ENCODE measurements at places on chromosomes 7 and 10. TPM values are rescaled to one million over a fixed set of nuclear protein-coding genes. Genes with fewer than 3 reads are reported as not detected.

DNA sequence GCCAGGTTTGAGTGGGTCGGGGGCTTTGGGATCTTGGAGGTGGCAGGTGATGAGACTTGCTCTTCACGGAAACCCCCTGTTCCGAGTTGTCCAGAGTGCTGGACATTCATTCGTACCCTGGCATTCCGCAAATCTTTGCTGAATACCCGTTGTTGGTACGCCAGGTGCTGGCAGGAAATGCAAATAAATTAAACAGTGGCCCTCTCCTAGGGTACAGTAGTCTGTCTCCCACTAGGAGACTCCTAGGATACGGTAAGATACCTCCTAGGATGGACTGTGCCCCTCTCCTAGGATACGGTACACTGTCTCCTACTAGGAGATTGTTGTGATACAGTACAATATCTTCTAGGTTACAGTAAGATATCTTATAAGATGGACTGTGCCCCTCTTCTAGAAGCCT lies 544 bp downstream of the SEC23IP start:
- DNase-seq: no peak

- DNase-seq: no peak
Measured at GRCh38 chr10:30500963-30501504, 67.0 kb downstream of the MAP3K8 start.

- DNase-seq: no peak
Measured at GRCh38 chr10:33287112-33287511, 47.4 kb downstream of the NRP1 start.

- no peak for DNase-seq
Measured at GRCh38 chr10:94363251-94363565, 469 bp upstream of the NOC3L start.

DNA sequence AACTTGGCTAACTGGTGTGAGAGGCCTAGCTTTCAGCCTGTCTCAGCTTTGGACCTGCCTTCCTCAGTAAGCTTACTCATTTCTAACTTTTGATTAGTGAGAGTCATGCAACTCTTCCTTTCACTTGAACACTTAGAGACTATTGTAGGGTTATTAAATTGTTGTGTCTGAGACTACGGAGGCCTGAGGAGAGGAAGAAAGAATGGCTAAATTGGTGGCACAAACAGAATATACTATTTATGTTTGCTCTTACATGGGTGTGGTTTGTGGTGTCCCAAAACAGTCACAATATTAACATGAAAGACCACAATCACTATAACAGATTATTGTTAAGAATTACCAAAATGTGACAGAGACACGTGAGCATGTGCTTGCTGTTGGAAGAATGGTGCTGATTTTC lies 82.1 kb downstream of the TRIM24 start:
- no peak for DNase-seq

DNA sequence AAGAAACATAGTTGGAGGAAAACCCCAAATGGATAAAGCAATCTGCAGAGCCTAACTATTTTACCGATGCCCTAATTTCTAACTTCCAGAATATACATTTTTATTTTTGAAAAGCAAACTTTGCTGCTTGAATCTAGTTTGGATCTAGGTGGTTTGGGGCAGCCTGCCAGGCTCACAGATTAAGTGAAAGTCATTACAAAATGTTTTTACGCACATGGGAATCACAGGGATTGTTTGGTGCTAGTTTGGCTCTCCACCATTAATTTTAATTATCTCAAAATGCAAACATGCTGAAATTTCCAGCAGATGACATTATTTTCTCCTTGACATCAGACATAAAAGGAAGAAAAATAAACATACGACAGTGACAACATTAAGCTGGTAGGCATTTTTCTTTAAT lies 166.7 kb upstream of the INHBA start:
- DNase-seq: no peak

GRCh38 chr10:106515206-106515790 lies 649.2 kb downstream of the SORCS1 start:
- DNase-seq: no peak

GRCh38 chr10:98365406-98366061 lies 49.4 kb downstream of the PYROXD2 start:
- DNase-seq: no peak

GRCh38 chr7:159136013-159136412 lies 8.7 kb downstream of the VIPR2 start:
- DNase-seq: no peak

DNA sequence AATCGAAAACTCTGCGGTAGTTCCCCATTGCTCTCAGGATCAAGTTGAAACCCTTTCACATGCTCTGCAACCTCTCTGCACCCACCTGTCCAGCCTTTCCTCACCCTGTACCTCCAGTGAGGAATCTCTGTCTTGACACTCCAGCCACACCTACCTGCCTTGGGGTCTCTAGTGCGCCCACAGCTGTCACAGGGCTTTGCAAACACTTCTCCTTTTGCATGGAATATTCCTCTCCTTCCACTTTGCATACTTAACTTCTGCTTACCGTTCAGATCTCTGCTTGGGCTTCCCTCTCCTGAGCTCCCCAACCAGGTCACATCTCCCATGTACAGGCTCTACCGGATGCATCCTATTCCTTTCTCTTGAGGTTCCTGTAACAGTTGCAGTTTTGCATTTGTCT lies 6.6 kb upstream of the ZYX start:
- DNase-seq: no peak

- DNase-seq: no peak
Measured at GRCh38 chr10:11715815-11716494, 26.2 kb upstream of the ECHDC3 start.

- DNase-seq: peak; percentile 56
Measured at GRCh38 chr7:100894860-100895700, 608 bp downstream of the ACHE start.

GRCh38 chr10:113409175-113409574 lies 143.7 kb upstream of the HABP2 start:
- DNase-seq: no peak

- DNase-seq: no peak
Measured at GRCh38 chr10:72875250-72876055, 18.1 kb upstream of the OIT3 start.

DNA sequence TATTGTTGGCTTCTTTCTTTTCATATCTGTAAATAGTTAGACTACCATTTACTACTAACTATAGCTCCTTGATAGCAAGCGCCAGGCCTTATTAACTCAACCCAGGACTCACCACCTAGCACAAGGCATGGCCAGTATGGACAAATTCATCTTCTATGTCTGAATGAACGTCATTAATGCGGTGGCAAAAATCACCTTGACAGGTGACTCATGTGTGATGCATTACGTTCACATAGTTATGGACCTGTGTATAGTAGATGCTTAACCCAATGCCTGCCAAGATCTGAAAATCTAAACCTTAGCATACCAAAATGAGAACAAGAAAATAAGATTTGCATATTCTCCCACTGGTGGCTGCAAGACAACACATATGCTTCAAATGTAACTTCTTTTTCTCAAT lies 300.8 kb downstream of the PARD3 start:
- no peak for DNase-seq

GRCh38 chr7:18283045-18283444 lies 212.5 kb upstream of the HDAC9 start:
- DNase-seq: no peak

DNA sequence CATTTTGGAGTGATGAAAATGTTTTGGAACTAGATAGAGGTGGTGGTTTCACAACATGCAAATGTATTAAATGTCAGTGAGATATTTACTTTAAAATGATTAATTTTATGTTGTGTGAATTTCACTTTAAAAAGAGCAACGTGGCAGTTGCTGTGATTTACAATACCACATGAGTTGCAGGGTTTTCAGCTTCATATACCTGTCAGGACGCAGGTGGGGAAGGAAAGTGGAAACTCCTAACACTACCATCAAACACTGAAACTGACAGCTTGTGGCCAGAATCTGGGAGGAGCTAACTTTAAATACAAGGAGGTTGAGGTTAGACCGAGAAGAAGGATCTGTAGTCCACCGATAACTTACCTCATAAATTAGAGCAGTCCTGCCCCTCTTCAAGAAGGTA lies 168.9 kb upstream of the TMEM72 start:
- DNase-seq: no peak

GRCh38 chr10:27683226-27683625 lies 62.4 kb downstream of the MKX start:
- no peak for DNase-seq

GRCh38 chr7:34036051-34036920 lies 130.9 kb downstream of the BMPER start:
- DNase-seq: no peak

GRCh38 chr10:133391249-133391635 lies 2.7 kb upstream of the MTG1 start:
- DNase-seq: peak; percentile 13

- DNase-seq: no peak
Measured at GRCh38 chr10:70055550-70055949, 2.9 kb downstream of the MACROH2A2 start.

DNA sequence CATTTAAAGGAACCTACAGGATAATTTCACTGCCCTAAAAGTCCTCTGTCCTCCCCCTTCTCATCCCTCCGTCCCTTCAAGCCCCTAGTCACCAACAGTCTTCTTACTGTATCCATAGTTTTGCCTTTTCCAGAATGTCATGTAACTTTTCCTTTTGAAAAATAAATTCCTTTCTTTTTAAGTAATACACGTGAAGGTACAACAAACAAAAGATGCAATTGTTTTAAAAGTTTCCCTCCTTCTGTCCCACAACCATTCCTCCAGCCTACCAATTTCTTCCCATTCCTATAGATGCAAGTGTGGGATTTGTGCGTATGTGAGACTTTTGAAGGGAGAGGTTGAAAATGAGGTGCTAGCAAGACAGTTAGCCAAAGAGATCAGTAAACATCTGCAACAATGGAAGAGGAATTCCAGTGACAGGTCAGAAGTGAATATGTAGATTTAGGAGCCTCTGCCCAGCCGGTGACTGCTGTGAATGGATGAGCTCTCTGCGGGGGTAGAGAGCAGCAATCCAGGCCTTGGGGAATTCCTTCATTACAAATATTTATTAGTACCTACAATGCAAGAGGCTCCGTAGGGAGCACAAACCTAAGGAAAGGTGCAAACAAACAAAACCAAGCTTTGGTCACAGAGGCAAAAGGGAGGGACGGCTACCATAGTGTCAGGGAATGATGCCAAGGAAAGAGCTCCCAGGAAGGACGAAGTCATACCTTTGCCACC lies 243.6 kb downstream of the SKIDA1 start:
- DNase-seq: no peak

DNA sequence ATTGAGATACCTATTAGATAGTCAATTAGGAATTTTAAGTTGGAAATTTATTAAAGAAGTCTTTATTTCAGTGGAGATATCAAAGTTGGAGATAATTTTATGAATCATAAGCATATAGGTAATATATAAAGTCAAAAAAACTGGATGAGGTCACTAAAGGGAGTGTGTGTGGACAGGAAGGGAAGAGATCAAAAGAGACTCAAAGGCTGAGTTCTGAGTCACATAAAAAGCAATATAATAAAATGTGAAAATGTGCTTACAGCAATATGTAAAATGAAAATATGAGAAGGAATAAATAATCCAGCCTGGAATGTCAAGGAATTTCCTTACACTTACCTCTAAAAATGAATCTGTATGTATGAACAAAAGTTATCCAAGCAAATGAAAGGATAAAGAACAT lies 583.3 kb upstream of the SORCS1 start:
- no peak for DNase-seq

- no peak for DNase-seq
Measured at GRCh38 chr7:14739841-14740185, 162.7 kb downstream of the DGKB start.

DNA sequence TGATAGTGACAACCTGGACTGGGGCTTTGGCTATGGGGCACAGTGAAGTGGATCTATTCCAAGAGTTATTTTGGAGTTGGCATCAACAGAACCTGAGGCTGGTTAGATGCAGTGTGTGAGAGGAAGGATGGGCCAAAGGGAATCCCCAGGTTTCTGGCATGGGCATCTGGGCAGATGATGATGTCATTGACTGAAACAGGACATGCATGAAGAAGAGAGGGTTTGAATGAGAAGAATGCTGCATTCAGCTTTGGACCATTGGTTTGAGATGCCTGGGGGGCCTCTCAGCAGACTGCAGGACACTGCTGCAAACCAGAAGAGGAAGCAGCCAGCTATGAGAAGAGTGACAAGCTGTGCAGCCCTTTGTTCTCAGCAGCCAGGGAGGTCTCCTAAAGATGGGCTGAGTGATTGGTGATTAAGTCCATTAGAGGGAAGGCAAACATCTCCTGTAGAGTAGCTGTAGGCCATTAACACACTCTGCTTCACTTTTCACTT lies 23.1 kb upstream of the PIK3CG start:
- DNase-seq: no peak

DNA sequence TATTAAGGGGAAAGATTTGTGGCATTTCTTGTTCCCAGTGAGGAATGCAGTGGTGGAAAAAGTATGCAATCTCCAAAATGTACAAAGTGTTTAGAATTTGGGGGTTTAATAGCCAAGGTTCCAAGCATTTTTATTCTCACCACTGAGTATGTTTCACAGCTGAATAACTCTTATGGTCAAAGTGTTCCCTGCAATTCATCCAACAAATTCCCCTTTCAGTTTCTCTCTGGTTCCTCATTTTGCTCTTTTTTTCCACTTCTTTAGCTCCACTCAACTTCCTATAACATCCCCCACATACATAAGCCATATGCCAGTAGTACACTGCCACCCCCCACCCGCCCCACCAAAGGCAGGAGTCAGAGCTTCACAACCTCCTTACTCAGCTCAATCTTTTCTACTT lies 4.6 kb downstream of the HECW1 start:
- DNase-seq: no peak

DNA sequence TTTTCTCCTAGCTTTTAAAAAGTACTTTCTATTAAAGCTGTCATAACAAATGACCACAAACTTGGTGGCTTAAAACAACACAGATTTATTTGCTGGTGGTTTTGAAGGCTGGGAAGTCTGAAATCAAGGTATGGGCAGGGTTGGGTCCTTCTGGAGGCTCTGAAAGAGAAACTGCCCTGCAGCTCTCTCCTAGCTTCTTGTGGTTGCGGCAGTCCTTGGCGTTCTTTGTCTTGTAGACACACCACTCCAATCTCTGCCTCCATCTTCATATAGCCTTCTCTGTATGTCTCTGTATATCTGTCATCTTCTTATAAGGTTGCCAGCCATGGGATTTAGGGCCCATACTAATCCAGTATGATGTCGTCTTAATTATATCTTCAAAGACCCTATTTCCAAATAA lies 79.4 kb upstream of the PRR15 start:
- DNase-seq: no peak

C10orf105 gene
- 1.1 TPM for total RNA-seq

NRCAM gene
- total RNA-seq: 0.47 TPM

CPEB3 gene
- total RNA-seq: 2.4 TPM

PDGFA gene
- 0.50 TPM for total RNA-seq

IFIT1B gene
- not detected for total RNA-seq

PVRIG gene
- 64.8 TPM for total RNA-seq

RADIL gene
- 0.50 TPM for total RNA-seq

ARMC3 gene
- total RNA-seq: not detected

CPXM2 gene
- total RNA-seq: not detected

GALNT17 gene
- not detected for total RNA-seq

OR6B1 gene
- total RNA-seq: not detected

CDH23 gene
- total RNA-seq: 4.9 TPM

NRP1 gene
- 0.11 TPM for total RNA-seq

NXPH1 gene
- total RNA-seq: not detected

PDE6C gene
- not detected for total RNA-seq

GTF2I gene
- total RNA-seq: 173 TPM

UNC5B gene
- 0.05 TPM for total RNA-seq

INHBA gene
- total RNA-seq: not detected

All from activated CD8-positive, alpha-beta T cell treated with anti-CD3 and anti-CD28 coated beads, Interleukin-2, amount 10 ng/mL, durations not matched to agents 7 days and 5 days (primary cell).